Nasal cavity respiratory epithelium epithelial cell of viscerocranial mucosa (primary cell): ENCODE measurements at places on chromosomes 4 and X. TPM values are rescaled to one million over a fixed set of nuclear protein-coding genes. Genes with fewer than 3 reads are reported as not detected.

Gene MAOB
- 2.5 TPM in 1 of 2 replicates, not detected in the other for total RNA-seq

Gene TDO2
- total RNA-seq = under 0.01 and 1.3 TPM in 2 replicates

Gene KLKB1
- total RNA-seq = not detected in 2 replicates

Gene EGF
- 0.34 and 2.7 TPM in 2 replicates for total RNA-seq

Gene TRMT10A
- total RNA-seq = 14.7 and 15.4 TPM in 2 replicates

Gene CBR4
- 12.3 and 15.4 TPM in 2 replicates for total RNA-seq

Gene FAM47C
- not detected in 2 replicates for total RNA-seq

Gene KIAA1210
- total RNA-seq = not detected in 2 replicates

Gene CCKAR
- total RNA-seq = not detected in 2 replicates

Gene P2RY4
- total RNA-seq = 0.07 TPM in 1 of 2 replicates, not detected in the other

Gene TEC
- total RNA-seq = 1.4 and 1.6 TPM in 2 replicates

Gene FRAS1
- total RNA-seq = 19.8 and 30.4 TPM in 2 replicates

Gene MMAA
- total RNA-seq = 4.4 and 9.1 TPM in 2 replicates

Gene SPIN3
- 8.5 and 12.7 TPM in 2 replicates for total RNA-seq

Gene GAB3
- under 0.01 TPM in 2 replicates for total RNA-seq

Gene GPAT3
- 1.2 and 8.9 TPM in 2 replicates for total RNA-seq

Gene ADD1
- 82.4 and 140 TPM in 2 replicates for total RNA-seq

Gene CTAG2
- total RNA-seq = not detected in 2 replicates

Gene FGG
- total RNA-seq = under 0.01 TPM in 1 of 2 replicates, not detected in the other

Gene VCX3B
- not detected in 2 replicates for total RNA-seq

Gene TMSB15A
- total RNA-seq = not detected in 2 replicates

Gene C4orf50
- not detected in 2 replicates for total RNA-seq

Gene GYG2
- 0.36 TPM in 1 of 2 replicates, not detected in the other for total RNA-seq

Gene MAGEC2
- not detected in 2 replicates for total RNA-seq

Gene CPE
- 20.8 and 81.6 TPM in 2 replicates for total RNA-seq

Gene SNCA
- total RNA-seq = 25.6 and 34.8 TPM in 2 replicates

Gene LRCH2
- under 0.01 TPM in 1 of 2 replicates, not detected in the other for total RNA-seq

Gene MTNR1A
- total RNA-seq = under 0.01 and 0.07 TPM in 2 replicates

Gene COL4A6
- total RNA-seq = 20.8 and 32.0 TPM in 2 replicates

Gene PNMA3
- under 0.01 TPM in 1 of 2 replicates, not detected in the other for total RNA-seq

Gene ETDA
- total RNA-seq = not detected in 2 replicates

Gene RNF128
- 12.3 and 52.8 TPM in 2 replicates for total RNA-seq

Gene CCSER1
- 9.6 and 19.6 TPM in 2 replicates for total RNA-seq

Gene GRK4
- total RNA-seq = 3.4 and 4.8 TPM in 2 replicates

Gene MAGIX
- 2.3 and 2.7 TPM in 2 replicates for total RNA-seq

Gene MAMLD1
- total RNA-seq = under 0.01 and 0.71 TPM in 2 replicates

Gene CLGN
- total RNA-seq = 26.7 and 32.4 TPM in 2 replicates

Gene USP17L10
- not detected in 2 replicates for total RNA-seq

Gene ARR3
- not detected in 2 replicates for total RNA-seq

Gene GLRA2
- total RNA-seq = not detected in 2 replicates
